ENCODE measurements at places on chromosomes 12 and 14.

DNA sequence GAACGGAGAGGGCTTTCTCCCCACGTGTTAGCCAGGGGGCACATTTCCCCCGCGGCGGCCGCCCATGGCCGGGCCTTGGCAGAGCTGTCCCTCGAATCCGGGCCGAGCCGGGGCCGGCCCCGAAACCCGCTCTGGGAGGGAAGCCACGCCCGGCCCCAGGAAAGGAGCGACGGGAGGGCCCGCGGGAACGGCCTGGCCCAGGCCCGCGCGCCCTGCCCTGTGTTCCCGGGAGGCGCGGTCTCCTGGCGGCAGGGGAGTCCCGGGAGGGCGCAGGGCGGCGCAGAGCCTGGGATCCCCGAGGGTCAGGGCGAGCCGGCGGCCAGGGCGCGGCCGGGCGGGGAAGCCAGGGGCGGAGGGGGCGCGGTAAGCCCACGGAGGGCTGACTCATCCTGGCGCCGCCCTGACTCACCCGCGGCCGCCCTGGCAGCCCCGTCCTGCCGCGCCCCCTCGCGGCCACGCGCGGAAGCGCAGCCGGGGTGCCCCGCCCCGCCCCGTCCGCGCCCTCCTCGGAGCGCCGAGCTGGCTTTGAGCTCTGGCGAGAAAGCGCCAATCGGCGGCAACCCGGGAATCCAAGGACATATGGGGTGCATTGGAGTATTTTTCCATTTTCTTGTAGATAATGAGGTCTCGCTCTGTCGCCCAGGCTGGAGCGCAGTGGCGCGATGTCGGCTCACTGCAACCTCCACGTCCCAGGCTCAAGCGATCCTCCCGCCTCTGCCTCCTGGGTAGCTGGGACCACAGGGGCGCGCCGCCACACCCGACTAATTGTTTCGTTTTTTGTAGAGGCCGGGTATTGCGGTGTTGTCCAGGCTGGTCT is 31.8 kb upstream of the PLEKHG6 start:
- peak; percentile 77 for DNase-seq

DNA sequence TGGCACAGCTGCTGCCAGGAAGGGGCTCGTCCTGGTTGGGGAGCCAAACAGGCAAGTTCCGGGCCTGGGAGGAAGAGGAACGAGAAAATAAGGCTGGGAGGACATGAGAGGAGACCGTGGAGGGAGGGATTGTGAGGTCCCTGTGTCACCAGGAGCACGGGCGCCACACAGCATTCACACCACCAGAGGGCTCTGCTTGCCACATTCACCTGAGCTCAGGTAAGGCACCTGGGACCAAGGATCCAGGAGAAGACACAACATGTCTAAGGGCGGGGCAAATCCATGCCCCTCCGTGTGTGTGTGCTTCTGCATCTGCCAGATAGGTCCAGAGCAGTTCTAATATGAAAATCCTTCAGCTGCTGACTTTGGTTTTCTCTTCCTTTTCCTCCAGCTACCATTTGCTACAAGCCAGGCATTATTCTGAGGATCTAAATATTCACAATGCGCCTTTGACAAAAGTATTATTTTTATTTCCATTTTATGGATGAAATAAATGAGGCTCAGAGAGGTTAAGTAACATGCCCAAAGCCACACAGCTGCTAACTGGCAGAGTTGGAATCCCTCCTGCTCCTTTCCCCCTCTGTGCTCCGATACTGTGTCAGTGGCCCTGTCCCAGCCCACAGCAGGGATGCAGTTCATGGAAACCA is 14.6 kb downstream of the RAPGEF3 start:
- DNase-seq, result peak; percentile 12

GRCh38 chr12:29709054-29709453 is 74.7 kb downstream of the TMTC1 start:
- no peak for DNase-seq

DNA sequence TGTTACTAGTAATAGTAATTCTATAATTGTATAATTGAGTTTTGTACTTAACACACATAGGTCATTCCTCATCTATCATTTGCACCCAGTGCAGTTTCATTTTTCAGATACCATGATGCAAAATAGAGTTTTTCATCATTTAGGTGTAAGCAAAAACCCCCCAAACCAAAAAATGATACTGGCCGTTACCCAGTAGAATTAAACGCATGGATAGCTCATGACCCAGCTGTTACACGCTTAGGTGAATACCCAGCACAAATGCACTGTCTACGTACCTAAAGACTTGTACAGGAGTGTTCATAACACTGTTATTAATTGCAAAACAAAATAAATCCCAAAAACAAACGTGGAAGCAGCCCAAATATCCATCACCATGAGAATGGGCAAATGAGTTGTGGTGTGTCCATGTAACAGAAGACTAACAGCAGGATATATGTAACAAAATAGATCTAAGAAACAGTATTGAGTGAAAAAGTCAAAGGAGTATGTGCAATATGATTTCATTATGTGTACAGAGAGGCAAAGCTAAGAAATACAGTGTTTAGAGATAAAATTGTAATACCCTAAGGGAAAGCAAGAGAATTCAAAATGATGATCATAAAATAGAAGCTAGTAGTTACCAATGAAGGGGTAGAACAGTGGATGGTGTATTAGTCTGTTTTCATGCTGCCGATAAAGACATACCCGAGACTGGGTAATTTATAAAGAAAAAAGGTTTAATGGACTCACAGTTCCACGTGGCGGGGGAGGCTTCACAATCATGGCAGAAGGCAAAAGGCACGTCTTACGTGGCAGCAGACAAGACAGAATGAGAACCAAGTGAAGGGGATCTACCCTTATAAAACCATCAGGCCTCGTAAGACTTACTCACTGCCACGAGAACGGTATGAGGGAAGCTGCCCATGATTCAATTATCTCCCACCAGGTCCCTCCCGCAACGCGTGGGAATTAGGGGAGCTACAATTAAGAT is 49.8 kb downstream of the EID3 start:
- DNase-seq, result no peak

GRCh38 chr12:59708064-59708463 is 112.2 kb downstream of the SLC16A7 start:
- DNase-seq, result no peak

GRCh38 chr12:124537525-124538193 is 29.8 kb downstream of the NCOR2 start:
- DNase-seq, result no peak

- DNase-seq, result no peak
Measured at GRCh38 chr12:14605401-14605989, 37.8 kb upstream of the PLBD1 start.

- DNase-seq, result no peak
Measured at GRCh38 chr12:30909349-30910037, 17.1 kb upstream of the TSPAN11 start.

DNA sequence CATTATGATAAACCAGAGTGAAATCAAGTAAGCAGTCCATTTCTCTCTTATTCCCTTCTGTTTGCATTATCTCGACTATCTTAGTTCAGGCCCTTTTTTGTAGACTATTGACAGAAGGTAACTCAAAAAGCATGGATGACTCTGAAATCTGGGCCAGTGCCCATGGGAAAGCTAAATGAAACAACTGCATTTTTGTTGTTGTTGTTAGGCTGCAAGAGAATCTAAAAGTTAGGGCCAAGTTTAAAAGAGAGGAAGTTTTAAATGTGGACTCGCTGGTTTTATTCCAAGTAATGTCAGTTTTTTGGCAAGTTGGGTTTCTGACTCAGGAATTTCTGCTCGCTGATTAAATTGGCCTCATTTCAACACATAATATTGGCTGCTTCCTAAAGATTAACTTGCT is 201.1 kb downstream of the PIK3C2G start:
- no peak for DNase-seq

DNA sequence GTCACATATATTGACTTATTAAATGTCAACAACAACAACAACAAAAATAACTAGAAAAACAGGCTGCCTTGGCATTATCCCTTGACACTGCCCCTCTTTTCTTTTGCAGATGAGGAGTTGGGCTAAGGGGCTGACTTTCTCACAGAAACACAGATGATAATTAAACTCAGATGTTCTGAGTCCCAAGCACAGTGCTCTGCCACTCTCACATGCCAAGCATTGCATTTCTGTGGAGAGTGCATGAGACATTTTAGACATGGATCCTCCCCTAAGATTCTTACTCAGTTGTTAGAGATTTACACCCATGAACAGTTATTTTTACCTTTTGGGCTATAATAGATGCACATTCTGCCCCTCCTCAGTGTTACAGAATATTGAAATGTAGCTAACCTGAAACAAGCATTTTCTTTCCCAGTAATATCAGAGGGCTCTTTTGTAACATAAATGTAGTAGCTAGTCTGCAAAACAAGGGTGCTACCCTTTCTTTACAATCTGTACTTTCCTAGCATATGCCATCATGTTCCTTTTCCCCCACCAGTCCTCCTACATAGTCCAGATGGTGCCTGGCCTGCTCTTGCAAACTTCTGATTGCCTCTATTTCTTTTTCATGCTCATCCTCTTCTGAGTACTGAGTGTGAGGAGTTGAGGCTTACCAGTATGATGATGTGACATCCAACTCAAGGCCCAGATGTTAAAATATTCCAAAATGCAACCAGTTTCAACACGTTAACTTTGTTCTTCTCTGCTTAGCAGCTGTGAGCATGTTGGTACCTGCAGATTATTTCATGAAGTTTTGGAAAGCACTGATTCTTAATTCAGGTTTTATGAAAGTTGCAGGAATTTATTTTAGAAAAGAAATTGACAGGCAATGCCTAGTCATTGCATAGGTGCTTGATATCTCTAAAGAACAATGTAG is 125.0 kb upstream of the ATP2B1 start:
- DNase-seq, result no peak

GRCh38 chr12:98154850-98155249 is 360.5 kb upstream of the TMPO start:
- DNase-seq, result peak; percentile 4

GRCh38 chr14:102775855-102776760 is 1.1 kb upstream of the TRAF3 start:
- no peak for DNase-seq

DNA sequence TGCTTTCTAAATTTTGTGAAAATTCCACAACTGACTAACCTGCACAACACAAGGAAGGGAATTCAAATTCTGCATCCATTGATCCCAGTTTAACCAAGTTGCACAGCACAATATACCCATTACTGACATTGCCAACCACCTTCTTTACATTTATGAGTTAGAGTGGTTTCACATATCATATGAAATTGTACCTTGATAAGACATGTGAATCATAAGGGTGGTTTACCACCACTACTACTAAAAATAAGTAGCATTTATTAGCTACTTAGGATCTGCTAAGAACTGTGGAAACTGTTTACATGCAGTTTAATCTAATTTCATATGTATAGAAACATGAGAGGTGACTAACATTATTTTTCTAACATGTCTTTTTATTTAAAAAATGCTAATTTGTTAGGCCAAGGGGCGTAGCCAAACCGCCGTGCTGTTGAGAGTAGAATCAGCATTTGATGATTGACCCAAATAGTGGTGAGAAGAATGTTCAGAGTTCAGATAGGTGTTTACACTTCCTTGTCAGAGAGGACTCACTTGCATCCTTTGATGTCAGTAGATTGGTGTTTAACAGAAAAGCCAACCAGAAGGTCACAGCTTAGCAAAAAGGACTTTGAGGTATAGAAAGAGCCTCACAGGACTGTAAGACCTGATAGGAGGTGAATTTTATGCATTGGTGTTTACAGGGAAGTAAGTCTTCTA is 56.2 kb downstream of the LRFN5 start:
- DNase-seq, result no peak

DNA sequence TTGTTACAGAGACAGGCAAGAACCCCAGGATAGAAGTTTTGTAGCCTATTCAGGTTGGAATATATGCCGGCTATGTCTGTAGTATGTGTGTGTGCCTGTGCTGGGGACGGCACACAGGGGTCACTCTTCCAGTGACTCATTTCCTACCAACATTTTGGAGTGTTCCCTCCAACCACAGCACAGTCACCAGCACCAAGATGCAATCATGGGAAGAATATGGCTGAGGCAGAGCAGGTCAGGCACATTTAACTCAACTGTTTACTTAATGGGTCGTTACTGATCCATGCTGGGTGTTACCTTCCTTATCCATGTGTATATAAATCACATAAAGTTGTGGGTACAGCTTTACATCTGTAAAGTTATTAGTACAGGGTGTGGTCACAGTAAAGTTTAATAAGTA is 178.3 kb downstream of the PRKD1 start:
- DNase-seq, result no peak

- no peak for DNase-seq
Measured at GRCh38 chr12:61706783-61707182, 553.4 kb upstream of the USP15 start.

DNA sequence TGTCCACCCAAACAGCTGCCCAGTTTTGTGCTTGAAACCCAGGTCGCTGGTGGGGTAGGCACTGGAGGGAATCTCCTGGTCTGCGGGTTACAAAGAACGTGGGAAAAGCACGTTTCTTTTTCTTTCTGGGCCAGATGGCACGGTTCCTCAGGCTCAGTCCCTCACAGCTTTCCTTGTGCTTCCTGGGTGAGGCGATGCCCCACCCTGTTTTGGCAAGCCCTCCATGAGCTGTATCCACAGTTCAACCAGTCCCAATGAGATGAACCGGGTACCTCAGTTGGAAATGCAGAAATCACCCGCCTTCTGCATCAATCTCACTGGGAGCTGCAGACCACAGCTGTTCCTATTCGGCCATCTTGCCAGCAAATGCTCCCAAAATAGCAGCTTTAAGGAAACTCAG is 51.4 kb upstream of the TMTC2 start:
- DNase-seq, result no peak

DNA sequence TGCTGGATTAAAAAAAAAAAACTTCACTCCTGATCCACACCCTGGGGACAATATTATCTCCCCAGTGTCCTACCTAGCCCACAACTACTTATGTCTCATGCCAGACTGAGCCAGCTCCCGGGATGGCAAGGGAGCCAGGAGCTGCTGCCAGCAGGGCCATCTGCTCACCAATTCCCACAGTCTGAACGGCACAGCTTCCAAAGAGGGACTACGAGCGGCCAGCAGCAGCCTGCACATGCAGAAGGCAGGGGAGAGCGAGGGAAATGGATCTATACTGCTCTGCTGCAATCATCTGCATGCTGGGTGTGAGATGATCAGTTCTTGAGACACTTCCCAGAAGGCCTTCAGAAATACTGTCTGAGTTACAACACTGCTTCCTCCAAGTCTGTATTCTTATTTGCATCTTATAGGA is 11.1 kb downstream of the SSH1 start:
- no peak for DNase-seq

GRCh38 chr14:70000601-70001000 is 121.4 kb downstream of the SMOC1 start:
- DNase-seq, result no peak

DNA sequence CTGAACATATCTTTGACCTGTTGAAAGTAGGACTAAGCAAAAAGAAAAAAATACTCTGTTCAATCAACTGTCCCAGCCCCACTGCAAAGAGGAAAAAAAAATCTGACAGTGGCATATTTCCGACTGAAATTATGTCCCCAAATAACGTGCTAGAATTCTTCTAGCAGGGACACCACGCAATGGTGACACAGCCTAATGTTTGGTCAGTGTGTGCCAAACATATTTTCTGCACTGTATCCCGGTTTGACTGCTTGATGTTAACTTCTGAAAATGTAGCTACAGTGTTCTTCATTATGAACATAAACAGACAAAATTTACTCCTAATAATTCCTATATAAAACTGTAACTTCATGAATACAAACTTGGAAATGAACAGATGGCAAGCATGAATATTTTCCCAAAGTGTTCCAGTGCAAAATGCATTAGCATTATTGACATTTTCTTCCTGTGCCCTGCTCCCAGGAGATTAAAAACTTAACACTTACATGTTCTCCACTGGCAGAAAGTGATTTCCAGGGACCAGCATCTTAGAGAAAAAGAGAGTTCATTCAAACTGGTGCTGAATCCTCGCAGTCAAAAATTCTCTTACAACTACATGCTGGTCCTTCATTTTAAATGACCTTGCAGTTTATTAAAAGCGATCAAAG is 72.4 kb upstream of the SYT1 start:
- DNase-seq, result no peak

- no peak for DNase-seq
Measured at GRCh38 chr12:49871263-49871561, 28.3 kb upstream of the BCDIN3D start.

Measured in hematopoietic multipotent progenitor cell treated with erythropoietin and hydrocortisone succinate and interleukin-3 and kit ligand, for 8 days (in vitro differentiated cells).